ENCODE measurements at places on chromosomes 7 and 10.
A peak's percentile ranks its signal among the peaks of the same experiment; 100 is the strongest.

DNA sequence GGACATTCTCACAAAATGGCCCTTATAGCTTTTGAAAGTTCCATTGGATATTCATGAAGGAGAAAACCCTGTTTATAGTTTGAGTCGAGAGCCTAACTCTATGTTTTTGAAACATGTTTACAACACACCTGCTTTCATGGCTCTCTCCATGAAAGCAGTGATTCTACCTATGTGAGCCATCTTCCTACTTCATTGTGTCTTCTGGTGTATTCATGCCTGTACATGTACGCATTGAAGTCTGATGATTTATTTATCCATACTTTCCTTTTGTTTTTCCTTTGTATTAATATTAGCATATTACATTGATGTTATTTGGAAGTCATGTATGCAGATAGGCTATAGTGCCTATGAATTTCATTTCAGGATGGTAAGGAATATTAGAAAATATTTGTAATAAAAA, 58.0 kb downstream of the LAMB4 start:
- H3K27me3 ChIP-seq: no peaks in the 10 kb centered on the region
- DNase-seq: no peak
- no peak overlapping the region for H3K4me3 ChIP-seq
- H3K4me1 ChIP-seq: no peaks in the 10 kb centered on the region
- no peak overlapping the region for H3K27ac ChIP-seq

DNA sequence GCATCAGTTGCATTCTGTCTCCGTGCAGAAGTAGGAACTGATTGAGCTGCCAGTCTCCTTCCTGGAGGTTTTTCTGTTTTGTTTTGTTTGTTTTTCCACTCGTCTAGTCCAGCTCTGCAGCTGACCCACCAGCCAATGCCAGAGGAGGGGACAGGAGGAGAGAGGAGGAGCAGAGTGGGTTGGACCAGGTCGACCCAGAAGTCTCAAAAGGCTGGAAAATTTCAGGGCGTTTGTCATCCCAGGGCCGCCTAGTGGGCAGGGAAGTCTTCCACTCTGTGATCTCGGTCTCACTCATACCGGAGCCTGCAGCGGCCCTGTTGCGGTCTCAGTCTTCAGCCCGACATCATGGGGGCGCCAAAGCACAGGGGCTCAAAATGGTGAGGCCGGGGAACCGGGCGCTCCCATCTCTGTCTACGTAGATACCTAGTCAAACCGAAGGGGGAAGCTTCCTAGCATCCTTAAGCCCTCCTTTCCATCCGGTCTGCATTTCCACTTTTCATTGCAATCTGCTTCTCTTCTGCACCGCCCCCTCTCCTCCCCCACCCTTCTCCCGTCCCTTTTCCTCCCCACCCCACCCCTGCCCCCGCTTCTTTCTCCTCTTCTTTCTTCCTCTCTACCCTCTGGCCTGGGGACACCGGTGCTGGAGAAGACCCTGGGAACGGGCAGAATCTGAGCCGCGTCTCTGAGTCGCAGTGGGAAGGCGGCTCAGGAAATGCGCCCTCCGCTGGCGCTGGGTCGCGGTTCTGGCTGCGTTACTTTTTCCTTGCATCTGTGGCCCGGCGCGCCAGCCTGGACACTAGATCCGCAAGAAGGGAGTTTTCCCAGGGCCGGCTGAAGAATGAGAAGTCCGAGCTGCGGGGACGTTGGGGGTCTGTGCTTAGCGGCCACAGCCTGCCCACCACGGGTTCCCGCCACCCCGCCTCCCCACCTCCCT, 16.2 kb upstream of the PAX2 start:
- no peaks in the 10 kb centered on the region for H3K36me3 ChIP-seq
- H3K27me3 ChIP-seq: peaks cover 100% of the 10 kb centered on the region
- H3K4me1 ChIP-seq: peaks cover 23% of the 10 kb centered on the region
- H3K4me3 ChIP-seq: no peak overlapping the region
- no peak overlapping the region for H3K27ac ChIP-seq

GRCh38 chr10:23359692-23360380, 15.2 kb upstream of the C10orf67 start:
- no peaks in the 10 kb centered on the region for H3K36me3 ChIP-seq
- H3K4me1 ChIP-seq: no peaks in the 10 kb centered on the region
- H3K27me3 ChIP-seq: no peaks in the 10 kb centered on the region
- no peak for DNase-seq
- H3K4me3 ChIP-seq: no peak overlapping the region

DNA sequence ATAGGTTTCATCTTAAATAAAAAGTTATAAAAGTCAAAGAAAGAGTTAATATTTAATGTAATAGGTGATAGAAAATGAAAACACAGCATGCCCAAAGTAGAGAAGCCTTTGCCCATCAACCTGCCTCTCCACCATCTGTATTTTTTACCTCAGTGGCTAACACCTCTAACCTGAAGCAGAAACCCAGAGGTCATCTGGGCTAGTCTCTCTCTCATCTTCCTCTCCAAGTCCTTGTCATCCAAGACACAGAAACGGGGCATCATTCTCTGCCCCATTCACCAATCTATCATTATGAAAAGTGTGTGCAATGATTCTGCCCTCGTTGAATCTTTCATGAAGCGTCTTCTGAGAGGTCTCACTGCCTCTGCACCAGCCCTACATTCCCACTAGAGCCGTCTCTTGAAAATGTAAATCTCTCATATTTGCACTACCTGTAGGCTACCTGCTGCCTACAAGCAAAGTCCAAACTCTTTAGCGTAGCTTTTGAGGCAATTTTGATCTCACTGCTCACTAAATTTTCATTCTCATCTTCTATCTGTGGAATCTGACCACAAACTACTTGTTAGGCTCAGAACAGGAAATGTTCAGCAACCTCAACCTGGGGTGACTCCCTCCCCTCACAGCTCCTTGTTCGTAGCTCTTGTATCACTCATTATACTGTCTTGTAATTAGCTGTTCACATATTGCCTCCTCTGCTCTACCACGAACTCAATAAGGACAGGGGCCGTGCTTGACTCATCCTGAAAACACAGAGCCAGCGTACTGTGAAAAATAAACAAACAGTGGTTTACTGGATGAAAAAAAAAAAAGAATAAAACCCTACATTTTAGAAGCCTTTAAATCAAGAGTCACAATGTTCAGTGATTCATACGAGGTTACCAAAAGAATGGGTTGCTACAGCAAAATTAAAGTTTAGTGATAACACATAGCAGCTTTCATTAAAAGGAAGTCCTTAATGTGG, 83.1 kb downstream of the CTNNA3 start:
- H3K36me3 ChIP-seq: no peaks in the 10 kb centered on the region
- DNase-seq: no peak

- no peaks in the 10 kb centered on the region for H3K27me3 ChIP-seq
- H3K4me3 ChIP-seq: no peak overlapping the region
- no peaks in the 10 kb centered on the region for H3K4me1 ChIP-seq
- DNase-seq: no peak
- H3K36me3 ChIP-seq: no peaks in the 10 kb centered on the region
Observed at GRCh38 chr7:63065684-63066083, 933.0 kb upstream of the ZNF722 start.

- peaks cover 8% of the 10 kb centered on the region for H3K4me1 ChIP-seq
- no peak overlapping the region for H3K27ac ChIP-seq
- no peak overlapping the region for H3K4me3 ChIP-seq
- H3K27me3 ChIP-seq: no peaks in the 10 kb centered on the region
- H3K36me3 ChIP-seq: peaks cover 3% of the 10 kb centered on the region
Observed at GRCh38 chr10:101879456-101880231, 36.0 kb upstream of the KCNIP2 start.

GRCh38 chr10:49285232-49285631, 13.7 kb upstream of the C10orf71 start:
- H3K27ac ChIP-seq: no peak overlapping the region
- H3K36me3 ChIP-seq: no peaks in the 10 kb centered on the region
- no peak overlapping the region for H3K4me3 ChIP-seq
- DNase-seq: peak; percentile 8
- H3K27me3 ChIP-seq: peaks cover 4% of the 10 kb centered on the region

DNA sequence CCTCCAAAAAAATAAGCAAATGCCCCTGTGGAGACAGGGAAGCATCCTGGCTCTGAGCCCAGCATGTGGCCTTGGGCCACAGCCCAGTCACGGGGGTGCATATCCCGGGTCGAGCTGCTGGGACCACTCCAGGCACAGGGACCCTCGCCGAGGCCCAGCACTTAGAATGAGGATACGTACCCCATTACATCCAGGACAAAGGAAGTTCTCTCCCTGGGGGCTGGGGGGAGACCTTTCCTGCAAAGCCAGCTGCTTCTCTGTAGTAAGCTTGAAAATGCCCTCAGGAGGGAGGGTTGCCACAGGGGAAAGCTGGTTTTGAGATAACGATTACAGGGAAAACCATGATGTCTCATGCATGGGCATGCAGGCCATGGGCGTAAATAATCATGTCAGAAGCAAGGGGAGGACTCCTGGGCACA, 75.5 kb downstream of the HIPK2 start:
- H3K27me3 ChIP-seq: no peaks in the 10 kb centered on the region
- peaks cover 72% of the 10 kb centered on the region for H3K36me3 ChIP-seq
- no peak overlapping the region for H3K4me3 ChIP-seq
- H3K27ac ChIP-seq: peak overlapping the region; percentile 66
- H3K4me1 ChIP-seq: peaks cover 52% of the 10 kb centered on the region

DNA sequence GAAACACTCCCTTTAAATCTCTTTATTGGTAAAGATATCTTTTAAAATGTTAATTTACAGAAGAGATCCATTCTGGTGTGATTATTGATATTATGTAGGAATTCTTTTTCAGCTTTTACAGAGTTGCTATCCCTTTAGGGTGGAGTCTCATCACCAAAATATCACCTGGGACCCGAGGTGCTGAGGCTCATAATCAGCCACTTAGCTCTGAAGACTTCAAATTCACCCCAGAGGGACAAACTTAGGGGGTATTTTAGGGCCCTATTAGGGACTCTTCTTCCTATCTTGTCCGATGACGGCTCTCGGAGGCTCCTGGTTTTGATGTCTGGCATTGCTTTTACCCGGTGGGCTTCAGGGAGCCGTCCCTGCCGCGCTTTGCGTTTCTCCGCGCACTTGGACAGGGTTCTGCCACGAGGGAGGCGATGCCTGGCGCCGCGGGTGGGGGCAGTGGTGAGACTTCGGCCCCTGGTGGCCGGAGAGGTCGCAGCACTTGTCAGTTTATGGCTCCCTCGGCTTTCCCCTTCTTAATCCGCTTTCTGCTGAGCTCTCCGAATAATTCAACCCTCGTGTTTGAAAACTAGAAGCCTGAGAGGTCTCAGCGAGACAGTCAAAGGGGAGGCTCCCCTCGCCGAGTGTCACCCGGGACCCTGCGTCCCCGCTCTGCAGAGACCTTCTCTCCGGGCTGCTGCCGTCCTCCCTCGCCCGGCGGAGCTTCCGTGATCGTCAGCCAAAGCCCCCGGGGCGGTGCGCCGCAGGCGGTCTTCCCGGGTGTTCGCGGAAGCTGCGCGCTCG, 27.8 kb downstream of the RBM20 start:
- H3K36me3 ChIP-seq: no peaks in the 10 kb centered on the region
- H3K27me3 ChIP-seq: peaks cover 2% of the 10 kb centered on the region
- peaks cover 6% of the 10 kb centered on the region for H3K4me1 ChIP-seq
- DNase-seq: peak; percentile 70
- peak overlapping the region; percentile 27 for H3K27ac ChIP-seq
- peak overlapping the region; percentile 52 for H3K4me3 ChIP-seq

- DNase-seq: no peak
- no peaks in the 10 kb centered on the region for H3K27me3 ChIP-seq
- peaks cover 7% of the 10 kb centered on the region for H3K4me1 ChIP-seq
- H3K36me3 ChIP-seq: no peaks in the 10 kb centered on the region
- H3K27ac ChIP-seq: no peak overlapping the region
Observed at GRCh38 chr7:16399916-16400892, 21.1 kb downstream of the CRPPA start.
